Tongue (tissue), 3 donors: ENCODE measurements at places on chromosomes 12 and 14. TPM values are rescaled to one million over a fixed set of nuclear protein-coding genes. Genes with fewer than 3 reads are reported as not detected.

DNA sequence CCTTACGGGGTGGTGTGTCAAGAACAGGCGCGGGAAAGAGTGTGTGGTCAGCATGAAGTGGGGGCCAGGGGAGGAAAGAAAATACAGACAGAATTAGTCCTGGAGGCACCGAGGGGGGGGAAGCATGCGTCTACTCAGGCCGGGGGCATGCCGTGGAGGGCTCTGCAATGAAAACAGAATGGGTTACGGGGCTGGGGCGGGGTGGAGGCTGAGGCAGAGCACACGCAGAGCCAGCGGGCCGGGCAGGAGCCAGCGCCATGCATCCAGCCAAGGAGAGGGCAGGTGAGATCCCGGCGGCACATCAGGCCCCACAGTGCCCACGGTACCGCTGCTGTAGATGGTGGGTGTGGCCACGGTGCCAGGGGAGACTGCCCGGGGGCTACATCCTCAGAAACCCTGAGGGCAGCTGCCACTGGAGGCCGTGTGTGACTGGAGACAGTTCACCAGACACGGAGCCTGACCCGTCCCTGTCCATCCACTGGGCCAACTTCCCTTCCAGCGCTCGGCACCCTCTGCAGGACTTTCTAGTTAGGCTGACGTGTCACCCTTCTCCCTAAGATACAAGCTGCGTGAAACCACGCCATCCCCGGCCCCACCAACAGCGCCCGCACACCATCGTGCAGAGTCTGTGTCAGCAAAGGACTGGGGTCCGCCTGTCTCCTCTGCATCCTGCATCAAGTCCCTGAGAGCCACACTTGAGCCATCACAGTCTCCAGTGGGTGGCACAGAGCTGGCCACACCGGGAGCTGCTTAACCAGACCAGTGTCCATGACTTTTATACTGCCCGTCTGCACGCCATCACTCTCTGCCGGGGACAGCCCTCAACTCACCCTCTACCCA, 87.4 kb downstream of the PIWIL1 start:
- no peak for DNase-seq

DNA sequence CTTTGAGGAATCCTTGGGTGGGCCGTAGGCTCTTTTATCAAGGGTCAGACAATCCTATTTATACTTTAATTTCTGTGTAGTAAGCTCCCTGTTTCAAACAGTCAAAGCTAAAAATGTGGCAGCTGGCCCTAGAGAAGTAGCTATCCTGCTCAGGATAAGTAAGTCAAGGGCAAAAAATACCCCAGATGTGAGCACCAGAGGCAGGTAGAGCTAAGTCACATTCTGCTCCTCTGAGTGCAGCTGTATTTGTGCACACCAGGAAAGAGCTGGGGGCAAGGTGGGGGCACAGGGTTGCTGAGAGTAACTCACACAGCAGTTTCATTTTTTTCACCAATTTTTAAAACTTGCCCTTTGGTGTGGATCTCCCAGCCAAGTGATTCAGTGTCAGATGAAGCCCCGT, 5.3 kb downstream of the ETV6 start:
- no peak for DNase-seq

- no peak for DNase-seq
These were observed 735 bp upstream of the VASH1 start for GRCh38 chr14:76760331-76761135.

DNA sequence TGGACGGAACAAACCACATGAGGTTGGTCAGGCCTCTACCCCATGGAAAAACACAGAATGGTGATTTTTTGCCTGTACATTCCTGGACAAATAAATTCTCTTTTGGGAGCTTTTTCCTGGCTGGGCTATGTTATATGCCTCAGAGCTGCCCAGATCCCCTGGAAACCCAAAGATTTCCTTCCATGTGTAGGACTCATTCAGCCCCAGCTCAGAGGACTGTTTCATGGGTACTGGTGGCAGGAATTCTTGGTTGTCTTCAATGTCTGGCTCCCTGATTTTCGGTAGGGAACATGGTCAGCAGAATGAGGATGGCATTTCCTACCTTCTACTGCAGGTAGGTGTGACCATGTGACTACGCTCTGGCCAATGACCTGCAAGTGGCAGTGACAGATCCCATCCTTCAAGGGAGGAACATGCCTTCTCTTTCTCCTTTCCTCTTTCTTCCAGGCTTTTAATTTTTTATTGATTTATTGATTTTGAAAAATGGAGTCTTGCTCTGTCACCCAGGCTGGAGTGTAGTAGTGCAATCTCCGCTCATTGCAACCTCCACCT, 15.4 kb upstream of the P2RX7 start:
- no peak for DNase-seq

- no peak for DNase-seq
These were observed 69.0 kb upstream of the WSCD2 start for GRCh38 chr12:108060067-108060466.

DNA sequence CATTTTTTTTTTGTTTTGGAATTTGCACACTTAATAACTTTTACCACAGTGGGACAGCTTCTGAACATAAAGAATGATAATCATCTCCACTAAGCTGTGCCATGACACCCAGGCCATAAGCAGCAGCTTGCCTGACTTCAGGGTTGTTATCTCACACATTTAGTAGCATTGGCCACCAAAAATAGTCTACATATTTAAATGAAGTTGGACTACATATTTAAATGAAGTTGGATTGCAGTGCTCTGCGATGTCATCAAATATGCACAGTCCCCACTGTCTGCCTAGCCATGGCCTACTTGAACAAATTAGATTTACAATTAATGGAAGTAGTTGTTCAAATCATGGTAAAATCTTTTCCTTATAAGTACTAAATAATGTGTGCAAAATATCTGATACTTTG, 101.0 kb downstream of the KLRB1 start:
- no peak for DNase-seq

GRCh38 chr12:53983568-53983949, 1.4 kb upstream of the HOXC10 start:
- no peak for DNase-seq

DNA sequence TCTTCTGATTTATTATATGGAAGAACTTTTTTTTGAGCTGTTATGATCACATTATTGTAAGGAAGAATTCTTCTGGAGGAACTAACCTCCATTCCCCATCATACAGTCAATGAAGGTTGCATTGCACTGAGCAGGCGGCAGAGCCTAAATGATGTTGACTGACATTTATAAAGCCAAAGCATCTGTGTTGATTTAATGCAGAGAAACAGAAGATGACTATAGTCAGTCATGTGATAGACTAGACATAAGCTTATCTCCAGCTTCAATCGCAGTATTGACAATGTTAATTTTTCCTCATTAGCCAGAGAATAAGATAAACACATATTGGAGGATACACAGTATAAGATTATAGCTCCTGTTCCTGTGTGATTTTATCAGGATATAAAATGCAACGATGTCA, 82.0 kb downstream of the PRICKLE1 start:
- peak; percentile 18 for DNase-seq

DNA sequence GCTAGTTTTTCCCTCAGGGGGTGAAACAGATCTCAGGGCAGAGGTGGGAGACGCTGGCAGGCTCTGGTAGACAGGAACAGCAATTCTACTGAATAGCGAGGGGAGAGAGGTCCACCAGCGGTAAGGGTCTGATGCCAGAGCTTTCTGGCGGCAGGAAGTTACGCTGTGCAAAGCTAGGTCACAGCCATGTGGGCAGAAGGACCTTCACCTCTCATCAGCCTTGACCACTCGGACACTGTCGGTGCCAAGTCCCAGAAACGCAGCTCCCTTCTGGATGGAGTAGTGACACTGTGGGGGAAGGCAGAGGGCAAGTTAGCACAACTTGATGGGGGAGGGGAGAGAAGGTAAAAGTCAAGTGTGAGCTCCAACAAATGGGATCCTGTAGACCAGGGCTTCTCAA, 10.3 kb upstream of the ZNF740 start:
- no peak for DNase-seq

- DNase-seq: no peak
These were observed 1778.9 kb upstream of the SEL1L start for GRCh38 chr14:83312511-83312910.

DNA sequence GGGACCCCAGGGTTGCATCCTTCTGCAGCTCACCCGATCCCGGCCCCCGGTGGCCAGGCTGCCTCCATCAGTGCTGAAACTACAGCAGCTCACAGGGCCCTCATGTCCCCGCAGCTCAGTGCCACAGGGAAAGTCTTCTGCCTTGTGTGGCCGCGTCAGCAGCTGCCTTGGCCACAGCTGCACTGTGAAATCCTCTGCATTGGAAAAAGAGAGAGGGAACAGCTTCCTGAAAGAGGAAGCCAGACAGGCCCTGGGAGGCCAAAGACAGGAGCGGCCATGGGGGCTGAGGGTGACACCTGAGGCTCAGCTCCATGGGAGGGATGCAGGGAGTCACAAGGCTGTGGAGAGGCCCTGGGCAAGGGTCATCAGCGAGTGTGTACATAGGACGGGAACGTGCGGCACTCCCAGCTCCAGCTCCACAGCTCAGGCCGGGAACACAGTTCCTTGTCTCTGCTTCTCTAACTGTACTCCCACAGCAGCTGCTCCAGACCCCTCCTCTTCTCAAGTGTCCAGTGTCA, 32.7 kb downstream of the PARP2 start:
- DNase-seq: peak; percentile 37

Gene PLEK2
- total RNA-seq: 4.1 TPM

Gene SYNDIG1L
- not detected for total RNA-seq

Gene PPM1H
- 4.5 TPM for total RNA-seq
